Activated CD8-positive, alpha-beta memory T cell treated with anti-CD3 and anti-CD28 coated beads for 48 hours (primary cell): ENCODE measurements at places on chromosomes 1 and 21.

- DNase-seq, result no peak
These were observed 120.8 kb upstream of the DSCAM start for GRCh38 chr21:40967771-40968170.

DNA sequence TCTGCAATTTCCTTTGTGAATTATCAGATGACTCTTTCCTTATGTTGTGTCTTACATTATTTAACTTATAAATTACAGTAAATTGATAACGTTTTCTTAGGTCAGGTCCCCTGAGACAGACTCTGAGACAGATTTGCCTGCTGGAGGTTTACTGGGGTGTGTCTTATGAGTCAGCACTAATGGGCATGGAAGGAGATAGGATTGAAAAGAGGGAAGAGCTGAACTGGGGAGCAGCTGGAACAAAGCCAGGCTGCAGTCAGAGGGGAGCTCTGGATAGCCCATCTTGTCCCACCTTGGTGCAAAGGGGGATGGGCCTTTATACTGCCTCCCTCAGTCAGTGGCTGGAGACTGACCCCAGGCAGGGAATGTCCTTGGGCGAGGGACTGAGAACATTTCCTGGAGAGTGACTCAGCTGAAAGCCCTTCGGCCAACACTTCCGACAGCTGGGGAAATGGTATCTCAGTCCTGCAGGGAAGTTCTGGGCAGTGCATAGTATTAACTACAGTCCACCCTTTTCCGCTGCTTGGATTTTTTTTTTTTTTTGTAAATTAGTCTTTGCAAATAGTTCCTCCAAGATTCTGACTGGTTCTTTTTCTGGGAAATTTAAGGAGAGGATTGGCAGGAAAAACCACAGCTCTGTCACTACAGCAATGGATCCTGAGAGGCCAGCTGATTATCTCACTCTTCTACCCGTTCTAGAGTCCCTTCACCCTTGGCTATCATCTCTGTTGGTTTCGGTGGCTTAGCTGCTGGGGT is 39.1 kb upstream of the CDC42BPA start:
- DNase-seq, result no peak

DNA sequence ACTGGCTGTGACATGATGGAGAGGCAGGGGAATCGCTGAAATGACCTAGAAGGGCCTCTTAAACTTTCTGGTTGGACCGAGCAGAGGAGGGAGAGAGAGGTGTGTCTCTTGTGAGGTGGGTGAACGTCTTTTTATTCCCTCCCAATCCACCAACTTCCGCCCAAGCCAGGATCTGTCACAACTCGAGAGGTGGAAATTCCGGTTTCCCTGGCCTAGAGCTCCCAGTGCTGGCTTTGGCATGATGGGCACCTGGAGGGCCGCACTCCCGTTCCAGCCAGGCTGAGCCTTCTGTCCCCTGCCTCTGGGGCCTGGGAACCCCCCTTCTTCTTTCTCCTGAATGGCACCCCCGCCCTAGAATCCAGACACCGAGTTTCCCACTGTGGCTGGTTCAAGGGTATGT is at the start of gene SEMA4A:
Gene SEMA4A (plus strand): TSS at position 224 of the 400 bp plus-strand sequence. CDS start 994 bp downstream, outside the sequence.
- no peak for DNase-seq

- DNase-seq, result no peak
These were observed 362.8 kb upstream of the PLXNA2 start for GRCh38 chr1:208606959-208607358.

DNA sequence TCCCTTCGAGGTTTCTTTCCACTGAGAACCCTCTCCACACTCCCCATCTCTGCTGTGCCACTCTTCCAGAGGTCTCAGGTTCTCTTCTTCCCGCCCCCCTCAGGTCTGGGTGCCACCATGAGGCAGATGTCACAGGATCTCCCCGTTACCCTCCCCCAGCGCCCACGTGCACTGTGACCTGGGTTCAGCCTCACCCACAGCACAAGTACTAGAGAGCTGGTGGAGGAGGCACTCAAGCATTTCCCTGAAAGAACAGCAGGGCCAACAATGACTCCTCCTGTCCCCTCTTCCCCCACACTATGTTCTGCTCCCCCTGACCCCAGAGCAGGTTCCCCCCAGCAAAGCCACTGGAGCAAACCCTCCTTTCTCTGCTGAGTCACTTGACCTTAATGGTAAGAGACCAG is 14.3 kb downstream of the PLEKHA6 start:
- no peak for DNase-seq

GRCh38 chr1:234611847-234612351 is 1.9 kb upstream of the IRF2BP2 start:
- DNase-seq, result no peak

- DNase-seq, result no peak
These were observed 122.7 kb downstream of the ZBTB18 start for GRCh38 chr1:244173769-244174168.

- no peak for DNase-seq
These were observed 13.9 kb upstream of the BTG2 start for GRCh38 chr1:203291201-203292096.

GRCh38 chr1:41502912-41503311 is 18.4 kb upstream of the EDN2 start:
- no peak for DNase-seq

DNA sequence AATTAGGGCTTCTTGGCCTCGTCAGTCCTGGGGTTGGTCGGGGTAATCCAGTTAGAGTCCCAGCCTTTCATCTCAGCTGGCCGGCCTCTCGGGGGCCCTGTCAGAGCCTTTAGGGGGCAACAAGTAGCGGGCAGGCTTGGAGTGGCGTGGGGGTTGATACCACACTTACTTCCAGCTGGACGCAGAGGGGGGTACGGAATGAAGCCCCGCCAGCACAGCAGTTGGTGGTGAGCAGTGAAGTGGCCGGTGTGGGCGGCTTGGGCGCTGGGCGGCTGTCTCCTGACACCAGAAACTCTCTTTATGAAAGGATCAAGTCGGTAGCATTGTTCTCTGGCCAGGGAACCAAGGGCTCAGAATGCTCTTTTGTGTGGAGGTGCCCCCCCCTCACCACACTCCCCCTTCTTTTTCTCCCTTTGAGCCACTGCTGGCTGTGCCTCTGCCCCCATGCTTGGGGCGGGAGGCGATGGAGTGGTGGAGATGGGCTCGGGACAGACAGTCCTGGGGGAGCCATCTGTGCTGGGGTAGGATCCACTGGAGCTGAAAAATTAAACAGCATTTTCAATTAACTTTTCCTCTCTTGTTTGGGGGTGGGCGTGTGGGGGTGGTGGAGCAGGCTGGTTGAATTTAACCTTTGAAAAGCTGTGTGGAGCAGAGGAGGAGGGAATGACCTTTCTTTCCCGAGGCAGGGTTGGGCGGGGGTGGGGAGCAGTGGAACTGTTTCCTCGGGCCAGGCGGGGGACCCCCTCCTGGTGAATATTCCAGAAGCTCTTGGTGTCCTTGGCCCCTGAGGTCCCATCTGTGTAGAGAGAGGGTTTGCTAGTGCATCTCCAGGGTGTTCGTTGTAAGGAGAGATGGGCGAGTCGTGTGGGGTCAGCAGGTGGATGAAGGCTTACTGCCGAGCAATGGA is 102.7 kb downstream of the RNF220 start:
- no peak for DNase-seq

DNA sequence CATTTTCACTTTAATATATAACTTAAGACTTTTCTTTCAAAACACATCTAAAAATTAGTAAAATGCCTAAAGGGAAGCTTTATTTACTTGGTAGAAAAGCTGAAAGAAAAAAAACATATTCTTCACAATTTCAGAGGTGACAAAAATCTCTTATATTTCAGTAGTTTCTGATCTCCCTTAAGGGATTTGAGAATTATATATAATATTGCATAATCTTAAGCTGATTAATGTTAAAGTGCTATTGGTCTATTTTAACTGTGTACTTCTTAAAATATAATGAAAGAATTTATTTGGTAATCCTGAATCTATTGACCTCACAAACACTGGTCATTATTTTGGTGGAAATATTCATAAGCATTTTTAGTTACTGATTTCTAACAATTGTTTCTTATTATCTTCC is 1.2 kb upstream of the VPS45 start:
- no peak for DNase-seq

DNA sequence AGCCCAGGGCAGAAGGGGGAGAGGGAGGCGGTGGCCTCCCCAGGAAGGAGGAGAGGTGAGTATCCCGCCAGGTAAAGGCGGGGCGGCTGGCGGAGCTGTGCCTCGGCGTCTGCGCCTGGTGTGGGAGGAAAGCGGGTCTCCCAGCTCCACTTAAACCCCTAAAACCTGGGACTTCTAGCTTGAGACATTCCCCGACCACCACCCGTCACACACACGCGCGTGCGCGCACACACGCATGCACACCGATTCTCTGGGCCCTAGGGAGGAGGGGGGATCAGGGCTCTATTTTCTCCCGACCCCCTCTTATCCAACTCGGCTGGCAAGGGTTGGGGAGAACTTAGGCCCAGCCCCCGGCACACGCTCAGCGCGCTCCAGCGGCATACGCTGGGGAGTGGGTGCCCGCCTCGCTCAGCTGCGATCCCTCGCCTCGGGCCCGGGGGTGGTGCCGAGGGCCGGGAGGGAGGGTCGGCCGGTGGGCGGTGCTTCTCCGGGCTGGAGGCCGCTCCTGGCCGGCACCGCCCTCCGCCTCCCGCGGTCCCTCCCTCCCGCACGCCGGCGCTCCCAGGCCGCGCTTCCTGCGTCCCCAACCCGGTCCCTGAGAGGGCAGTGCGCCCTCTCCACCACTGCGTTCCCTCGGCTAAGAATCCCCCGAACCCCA is at the start of gene TMEM51:
Gene TMEM51 (plus strand): TSS at position 564 of the 658 bp plus-strand sequence. CDS start 61,341 bp downstream, outside the sequence.
- no peak for DNase-seq

GRCh38 chr1:205543351-205544301 is 39.2 kb downstream of the CDK18 start:
- DNase-seq, result no peak

- no peak for DNase-seq
These were observed 47.2 kb upstream of the SYT14 start for GRCh38 chr1:209890641-209891330.

DNA sequence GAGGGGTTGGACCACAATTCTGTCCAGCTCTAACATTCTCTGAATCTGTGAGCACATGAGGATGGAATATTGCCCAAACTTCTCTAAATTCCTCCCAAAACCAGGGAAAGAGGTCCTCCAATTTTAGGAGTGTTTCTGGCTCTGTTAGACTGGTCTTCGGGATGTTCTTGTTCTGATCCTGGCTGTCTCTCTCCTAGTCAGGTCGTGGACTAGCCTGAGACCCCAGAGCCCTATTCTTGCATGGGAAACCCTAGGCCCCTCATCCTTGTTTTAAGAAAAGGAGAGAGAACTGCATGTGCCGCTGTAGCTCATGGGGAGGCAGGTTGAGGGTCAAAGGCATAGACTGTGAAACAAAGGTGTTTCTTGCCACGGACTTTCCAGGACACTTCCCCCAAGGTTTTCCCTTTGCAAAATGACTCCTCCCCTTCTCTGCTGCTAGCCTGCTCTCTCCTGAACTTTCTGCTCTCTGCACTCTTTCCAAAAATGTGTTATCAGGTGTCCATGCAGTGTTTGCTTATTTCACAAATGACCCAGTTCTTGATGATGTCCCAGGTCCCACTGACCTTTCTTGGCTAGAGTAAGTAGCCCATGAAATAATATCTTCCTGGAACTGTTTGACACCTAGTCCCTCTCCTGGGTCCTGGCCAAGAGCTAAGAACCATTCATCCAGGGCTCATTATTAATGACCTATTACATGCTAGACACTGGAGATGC is 29.3 kb upstream of the RD3 start:
- DNase-seq, result no peak

GRCh38 chr1:200929530-200930278 is 35.0 kb downstream of the INAVA start:
- no peak for DNase-seq

GRCh38 chr1:244181867-244182266 is 130.8 kb downstream of the ZBTB18 start:
- no peak for DNase-seq

GRCh38 chr1:150567341-150567716 is 12.1 kb downstream of the MCL1 start:
- DNase-seq, result no peak

DNA sequence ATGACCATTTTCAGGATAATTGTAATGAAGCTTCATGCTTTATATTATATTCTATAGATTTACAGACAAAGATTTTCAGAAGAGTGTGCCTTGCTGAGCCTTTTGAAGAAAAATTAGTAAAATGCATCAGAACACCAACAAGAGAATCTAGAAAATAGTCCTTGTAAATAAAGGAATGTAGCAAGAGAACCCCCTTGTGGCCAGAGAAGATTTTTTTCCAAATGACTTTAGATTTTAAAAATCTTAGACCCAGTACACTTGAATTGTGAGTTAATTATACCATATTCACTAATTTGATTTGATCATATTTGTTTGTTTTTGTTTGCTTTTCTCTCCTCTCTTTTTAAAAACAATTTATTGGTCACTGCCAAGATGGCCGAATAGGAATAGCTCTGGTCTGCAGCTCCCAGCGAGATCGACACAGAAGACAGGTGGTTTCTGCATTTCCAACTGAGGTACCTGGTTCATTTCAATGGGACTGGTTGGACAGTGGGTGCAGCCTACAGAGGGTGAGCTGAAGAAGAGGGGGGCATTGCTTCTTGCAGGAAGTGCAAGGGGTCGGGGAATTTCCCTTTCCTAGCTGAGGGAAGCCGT is 12.8 kb upstream of the IFI44L start:
- no peak for DNase-seq

DNA sequence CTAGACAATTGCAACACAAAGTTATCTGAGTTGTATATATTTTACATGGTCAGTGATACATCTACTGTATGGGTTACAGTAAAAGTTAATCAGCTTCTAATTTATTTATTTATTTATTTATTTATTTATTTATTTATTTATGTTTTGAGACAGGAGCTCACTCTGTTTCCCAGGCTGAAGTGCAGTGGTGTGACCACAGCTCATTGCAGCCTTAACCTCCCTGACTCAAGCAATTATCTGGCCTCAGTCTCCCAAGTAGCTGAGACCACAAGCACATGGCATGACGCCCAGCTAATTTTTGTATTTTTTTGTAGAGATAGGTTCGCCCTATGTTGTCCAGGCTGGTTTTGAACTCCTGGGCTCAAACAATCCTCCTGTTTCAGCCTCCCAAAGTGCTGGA is 241.6 kb downstream of the PTPRC start:
- DNase-seq, result no peak

- DNase-seq, result no peak
These were observed 112.3 kb downstream of the HHAT start for GRCh38 chr1:210441028-210441427.

GRCh38 chr1:221910222-221910621 is 168.3 kb upstream of the DUSP10 start:
- no peak for DNase-seq

GRCh38 chr1:40782371-40782956 is 1.1 kb upstream of the KCNQ4 start:
- DNase-seq, result no peak

DNA sequence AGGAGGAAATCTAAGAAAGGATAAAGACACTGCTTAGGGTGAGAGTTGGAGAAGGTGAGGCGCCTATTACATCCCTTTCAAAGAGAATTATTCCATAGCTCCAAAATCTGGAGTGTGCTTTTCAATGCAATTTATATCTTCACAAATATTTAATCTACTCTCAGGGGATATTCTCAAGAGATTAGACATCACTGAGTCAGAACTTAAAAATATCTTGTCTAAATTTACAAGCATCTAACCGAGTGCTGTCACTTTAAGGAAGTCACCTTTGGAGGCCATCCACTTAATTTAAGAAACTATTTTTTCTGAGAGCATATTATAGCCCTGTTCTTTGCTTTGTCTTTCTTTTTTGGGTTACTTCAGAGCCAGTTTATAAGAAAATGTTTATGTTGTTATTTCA is 134.6 kb downstream of the TNFSF18 start:
- no peak for DNase-seq
